ENCODE measurements at places on chromosomes 12 and 14. TPM values are rescaled to one million over a fixed set of nuclear protein-coding genes. Genes with fewer than 3 reads are reported as not detected.

GRCh38 chr12:99232324-99232723 lies 415.2 kb upstream of the GARIN6 start:
- no peaks in the 10 kb centered on the region for H3K4me1 ChIP-seq
- H3K36me3 ChIP-seq = no peaks in the 10 kb centered on the region
- H3K4me3 ChIP-seq = no peak overlapping the region
- H3K27ac ChIP-seq = no peak overlapping the region
- no peaks in the 10 kb centered on the region for H3K27me3 ChIP-seq

- H3K27me3 ChIP-seq = no peaks in the 10 kb centered on the region
- no peaks in the 10 kb centered on the region for H3K4me1 ChIP-seq
- peaks cover 6% of the 10 kb centered on the region for H3K36me3 ChIP-seq
- H3K4me3 ChIP-seq = no peak overlapping the region
- no peak overlapping the region for H3K27ac ChIP-seq
- DNase-seq = no peak
Observed at GRCh38 chr12:122614839-122615238, 87.8 kb downstream of the KNTC1 start.

GRCh38 chr14:68397822-68398221 lies 395.0 kb downstream of the ZFP36L1 start:
- H3K27ac ChIP-seq = no peak overlapping the region
- H3K4me3 ChIP-seq = no peak overlapping the region
- no peaks in the 10 kb centered on the region for H3K36me3 ChIP-seq
- DNase-seq = no peak
- H3K4me1 ChIP-seq = peaks cover 14% of the 10 kb centered on the region

DNA sequence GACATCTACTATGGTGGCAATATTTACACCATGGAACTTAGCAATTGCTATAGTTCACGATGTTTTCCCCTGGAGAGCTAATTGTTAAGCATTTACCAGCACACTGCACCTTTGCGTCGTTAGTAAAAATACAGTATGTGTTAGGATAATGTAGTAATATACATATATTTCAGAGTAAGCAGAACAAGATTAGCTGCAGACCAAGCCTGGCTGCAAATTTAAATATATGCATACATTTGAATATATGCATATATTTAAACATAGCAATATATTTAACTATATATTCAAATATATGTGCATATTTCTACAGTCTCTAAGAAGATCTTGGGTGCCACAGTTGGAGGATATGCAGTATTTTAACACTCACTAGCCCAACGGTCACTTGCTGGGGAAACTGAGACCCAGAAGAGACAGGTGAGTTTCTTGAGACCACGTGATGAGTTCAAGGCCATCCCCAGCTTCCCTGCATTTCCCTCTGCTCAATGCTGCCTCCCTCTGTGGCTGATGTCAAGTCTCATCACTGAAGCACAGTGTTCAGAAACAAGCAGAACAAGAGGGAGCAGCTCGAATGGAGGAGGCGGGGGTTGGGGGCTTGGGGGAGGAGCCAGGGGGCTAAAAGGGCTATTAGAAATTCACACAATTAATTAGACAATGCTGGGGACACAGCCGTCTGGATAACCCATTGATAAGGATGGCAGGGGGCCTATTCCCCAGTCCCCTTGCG lies 708.0 kb downstream of the MED13L start:
- H3K27ac ChIP-seq = no peak overlapping the region
- no peak overlapping the region for H3K4me3 ChIP-seq
- no peaks in the 10 kb centered on the region for H3K36me3 ChIP-seq
- no peak for DNase-seq
- H3K27me3 ChIP-seq = no peaks in the 10 kb centered on the region

GRCh38 chr14:53902307-53902706 lies 54.3 kb downstream of the BMP4 start:
- no peak overlapping the region for H3K4me3 ChIP-seq
- H3K4me1 ChIP-seq = no peaks in the 10 kb centered on the region
- no peaks in the 10 kb centered on the region for H3K36me3 ChIP-seq

DNA sequence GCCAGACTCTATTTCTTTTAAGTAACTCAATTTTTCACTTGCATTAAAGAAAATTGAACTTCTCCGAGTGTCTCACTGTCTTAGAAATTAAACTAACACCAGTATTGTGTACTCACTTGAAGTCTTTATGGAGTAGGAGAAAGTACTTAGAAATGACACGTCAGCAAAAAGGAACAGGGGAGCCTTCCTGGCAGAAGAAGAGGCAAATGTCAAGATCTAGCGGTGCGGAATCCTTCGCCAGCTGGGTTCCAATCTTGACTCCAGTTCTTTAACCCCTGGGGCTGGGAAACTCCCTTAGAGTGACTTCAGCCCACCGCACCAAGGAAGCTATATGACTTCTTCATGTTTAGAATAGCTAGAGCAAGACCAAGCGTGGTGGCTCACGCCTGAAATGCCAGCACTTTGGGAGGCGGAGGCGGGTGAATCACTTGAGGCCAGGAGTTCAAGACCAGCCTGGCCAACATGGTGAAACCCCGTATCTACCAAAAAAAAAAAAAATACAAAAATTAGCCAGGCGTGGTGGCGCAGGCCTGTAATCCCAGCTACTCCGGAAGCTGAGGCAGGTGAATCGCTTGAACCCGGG lies 34.4 kb downstream of the WBP11 start:
- H3K4me1 ChIP-seq = peaks cover 1% of the 10 kb centered on the region
- H3K4me3 ChIP-seq = peak overlapping the region; percentile 87
- H3K27me3 ChIP-seq = no peaks in the 10 kb centered on the region
- H3K36me3 ChIP-seq = peaks cover 4% of the 10 kb centered on the region
- DNase-seq = peak; percentile 68

Gene AQP2
- polyA plus RNA-seq = 0.04 TPM

Gene LRP1
- 47.5 TPM for polyA plus RNA-seq

Gene TMEM253
- polyA plus RNA-seq = 245 TPM

Gene PAX9
- polyA plus RNA-seq = not detected

Gene ACSS3
- 0.22 TPM for polyA plus RNA-seq
